CD4-positive, alpha-beta T cell treated with Interleukin-4 for 1 hour (primary cell): ENCODE measurements at places on chromosomes 16 and 17.

- no peak for DNase-seq
These were observed 10.7 kb upstream of the SLC16A5 start for GRCh38 chr17:75077072-75077495.

DNA sequence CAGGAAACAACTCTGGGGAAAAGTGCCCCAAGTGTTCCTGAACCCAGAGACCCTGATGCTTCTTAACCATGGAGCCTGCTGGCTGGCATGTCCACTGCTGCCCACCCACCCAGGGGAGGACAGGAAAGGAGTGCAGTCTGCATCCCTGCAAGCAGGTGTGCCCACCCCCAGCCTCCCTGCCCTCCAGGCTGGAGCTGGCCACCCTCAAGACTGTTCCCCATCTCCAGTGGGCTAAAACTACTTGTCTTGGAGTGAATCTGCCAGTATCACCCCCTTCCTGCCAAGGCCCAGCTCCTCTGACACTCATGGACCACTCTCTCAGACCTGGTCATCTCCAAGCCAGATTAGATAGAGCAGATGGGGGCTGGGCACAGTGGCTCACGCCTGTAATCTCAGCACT, 29.8 kb downstream of the ARHGAP27 start:
- DNase-seq: no peak

DNA sequence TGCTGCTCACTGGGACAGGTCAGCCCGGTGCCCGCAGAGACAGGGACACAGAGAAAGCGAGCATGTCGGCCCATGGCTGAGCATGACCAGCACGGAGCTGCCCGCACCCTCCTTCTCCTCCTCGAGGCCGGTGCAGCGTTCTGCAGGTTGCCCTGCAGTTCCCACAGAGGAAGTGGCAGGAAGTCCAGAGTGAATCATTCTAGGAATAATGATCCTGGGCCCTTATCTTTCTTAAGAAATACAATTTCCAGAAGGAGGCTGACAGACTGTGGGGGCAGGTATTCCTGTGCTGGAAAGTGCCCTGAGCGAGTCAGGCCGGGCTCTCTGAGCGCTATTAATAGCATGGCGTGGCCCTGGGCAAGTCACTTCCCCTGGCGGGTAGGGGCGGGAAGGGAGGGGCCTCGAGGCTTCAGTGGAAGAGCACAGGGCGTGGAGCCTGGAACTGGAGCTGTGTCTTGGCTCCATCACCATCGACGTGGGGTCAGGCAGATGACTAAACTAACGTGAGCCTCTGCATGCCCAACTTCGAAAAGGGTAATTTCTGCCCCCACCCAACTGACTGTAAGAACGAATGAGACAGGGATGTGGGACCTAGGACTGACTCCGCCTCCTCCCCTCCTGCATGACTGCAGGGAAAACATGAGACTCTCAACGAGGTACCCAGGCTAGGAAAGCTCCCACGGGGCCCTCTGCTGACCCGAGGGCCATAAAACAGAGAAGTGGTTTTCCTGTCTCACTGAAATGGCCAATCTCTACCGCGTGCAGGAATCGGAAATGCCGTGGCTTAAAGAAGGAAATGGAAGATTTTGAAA, 9.8 kb downstream of the TMEM204 start:
- DNase-seq: peak; percentile 44

DNA sequence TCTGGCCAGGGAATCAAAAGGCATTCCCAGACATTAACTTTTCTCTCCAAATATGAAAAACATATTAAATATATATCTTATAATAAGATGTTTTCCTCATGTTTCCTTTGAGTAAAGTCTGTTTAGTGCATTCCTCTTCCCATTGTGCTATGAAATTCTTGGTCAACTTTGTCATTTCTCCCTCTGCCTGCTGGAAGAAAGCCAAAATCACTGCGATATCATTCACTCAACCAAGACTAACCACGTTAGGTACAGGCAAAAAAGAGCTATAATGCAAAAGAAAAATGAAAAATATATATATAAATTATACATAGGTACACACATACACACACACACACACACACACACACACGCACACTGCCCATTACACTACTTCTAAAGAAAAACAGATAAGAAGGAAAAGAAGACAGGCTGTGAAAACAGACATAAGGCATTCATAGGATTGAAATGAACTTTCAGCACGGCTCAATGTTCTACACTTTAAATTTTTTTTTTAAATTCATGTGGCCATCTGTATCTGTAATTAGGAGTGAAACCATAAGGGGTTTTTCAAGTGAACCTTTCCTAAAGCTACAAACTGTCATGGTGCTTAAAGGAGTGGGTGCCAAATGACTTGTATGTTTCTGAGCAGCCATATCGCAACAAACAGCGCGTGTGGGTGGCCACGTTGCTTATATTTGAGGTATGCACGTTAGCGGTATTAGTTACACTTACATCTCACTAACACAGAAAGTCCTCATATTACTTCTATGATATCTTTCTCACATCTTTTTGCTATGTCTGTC, 71.6 kb upstream of the PSMD7 start:
- DNase-seq: no peak

DNA sequence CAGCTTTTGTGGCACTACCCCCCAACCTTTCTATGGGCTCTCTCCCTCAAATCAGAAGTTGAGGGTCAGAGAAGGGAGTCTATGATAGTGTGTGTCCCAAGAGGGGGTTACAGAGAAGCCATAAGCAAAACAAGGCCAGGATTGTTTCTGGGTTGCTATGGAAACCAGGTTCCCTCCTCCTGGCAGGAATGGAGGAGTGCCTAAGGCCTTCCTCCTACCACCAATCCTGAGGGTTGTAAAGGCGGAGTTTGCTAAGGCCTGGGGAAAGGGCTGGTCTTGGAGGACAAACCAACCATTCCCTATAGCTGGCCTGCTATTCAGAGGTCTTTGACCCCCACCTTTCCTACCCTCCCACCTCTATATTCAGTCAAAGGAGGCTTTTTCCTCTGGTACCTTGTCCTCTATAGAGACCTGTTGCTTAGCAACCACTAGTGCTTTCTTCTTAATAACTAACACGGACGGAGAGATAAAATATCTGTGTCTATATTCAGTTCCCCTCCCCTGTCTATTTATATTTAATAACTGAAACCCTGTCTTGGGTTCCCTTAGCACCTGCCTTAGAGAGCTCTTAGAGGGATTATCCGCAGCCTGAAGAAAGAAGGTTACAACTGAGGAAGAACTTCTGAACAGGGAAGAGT, 43.4 kb downstream of the NEUROD2 start:
- no peak for DNase-seq

- DNase-seq: no peak
These were observed 411.4 kb upstream of the SOX9 start for GRCh38 chr17:71709271-71709890.

- DNase-seq: no peak
These were observed 45.2 kb downstream of the XPO6 start for GRCh38 chr16:28166394-28167208.

- DNase-seq: peak; percentile 80
These were observed 55.2 kb downstream of the ARSG start for GRCh38 chr17:68346448-68346847.

DNA sequence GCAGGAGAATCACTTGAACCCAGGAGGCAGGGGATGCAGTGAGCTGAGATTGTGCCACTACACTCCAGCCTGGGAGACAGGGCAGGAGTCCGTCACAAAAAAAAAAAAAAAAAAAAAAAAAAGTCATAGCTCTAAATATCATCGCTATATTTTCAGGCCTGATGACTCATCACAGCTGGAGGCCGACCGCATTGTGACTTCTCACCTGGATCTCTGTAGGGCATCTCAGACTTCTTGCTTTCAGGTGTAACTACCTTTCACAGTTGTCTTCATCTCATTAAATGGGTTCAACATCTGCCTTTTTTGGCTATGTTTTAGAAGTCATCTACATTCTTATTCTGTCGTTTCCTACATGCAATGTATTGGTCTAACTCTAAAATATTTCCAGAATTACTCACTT, 353.1 kb upstream of the MON1B start:
- DNase-seq: no peak

DNA sequence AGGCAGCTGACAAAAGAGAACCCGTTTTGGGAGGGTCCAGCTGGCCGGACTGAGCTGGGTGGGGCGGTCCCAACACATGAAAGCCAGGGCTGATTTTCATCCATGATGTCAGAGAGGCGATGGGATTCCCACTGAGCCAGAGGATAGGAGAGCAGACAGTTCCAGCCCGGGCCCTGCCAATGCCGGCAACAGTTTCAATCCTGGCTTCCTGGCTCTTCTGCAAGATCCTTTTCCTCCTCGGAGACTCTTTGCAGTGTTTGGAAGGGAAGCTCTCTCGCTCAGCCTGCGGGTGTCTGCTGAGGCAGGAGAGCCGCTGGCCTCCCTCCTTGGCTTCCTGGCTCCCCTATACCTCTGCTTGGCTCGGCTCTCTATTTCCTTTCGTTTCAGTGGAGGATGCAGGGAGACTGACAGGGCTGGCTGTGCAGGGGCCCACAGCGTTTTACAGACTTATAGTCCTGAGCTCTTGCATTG, 145.5 kb upstream of the SOX9 start:
- DNase-seq: no peak

GRCh38 chr16:49526860-49527365, 153.3 kb downstream of the C16orf78 start:
- DNase-seq: no peak

- DNase-seq: no peak
These were observed 14.6 kb downstream of the SREBF1 start for GRCh38 chr17:17822189-17822588.

- DNase-seq: no peak
These were observed 642 bp downstream of the MT1F start for GRCh38 chr16:56658327-56658875.

GRCh38 chr17:28507567-28508203, 1.5 kb downstream of the FOXN1 start:
- no peak for DNase-seq

- no peak for DNase-seq
These were observed 35.7 kb downstream of the ESRP2 start for GRCh38 chr16:68200088-68200783.

DNA sequence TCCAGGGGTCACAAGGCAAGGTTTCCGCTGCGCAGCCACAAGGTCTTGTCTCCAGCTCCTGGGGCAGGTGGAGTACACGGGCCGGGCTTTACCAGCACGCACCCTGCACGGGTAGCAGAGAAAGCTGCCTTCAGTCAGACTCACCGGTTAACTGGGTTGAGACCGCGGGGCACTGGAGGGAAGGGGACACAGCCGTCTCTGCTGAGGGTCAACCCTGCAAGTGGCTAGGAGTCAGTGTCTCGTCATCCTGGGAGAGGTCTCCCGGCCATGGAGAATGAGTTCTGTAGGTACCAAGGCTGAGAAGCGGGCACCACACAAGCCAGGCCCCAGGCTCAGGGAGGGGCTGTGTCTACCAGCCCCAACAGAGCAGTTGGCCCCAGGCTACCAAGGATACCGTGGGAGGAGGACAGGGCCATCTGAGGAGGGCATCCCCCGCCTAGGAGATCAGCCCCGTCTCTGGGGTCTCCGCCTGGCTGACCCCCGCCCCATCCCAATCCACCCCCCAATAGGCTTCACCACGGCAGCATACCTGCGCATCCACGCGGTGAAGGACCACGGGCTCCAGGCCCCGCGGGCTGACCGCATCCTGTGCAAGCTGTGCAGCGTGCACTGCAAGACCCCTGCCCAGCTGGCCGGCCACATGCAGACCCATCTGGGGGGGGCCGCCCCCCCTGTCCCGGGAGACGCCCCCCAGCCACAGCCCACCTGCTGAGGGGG, 2.8 kb upstream of the PRRT2 start:
- DNase-seq: no peak

GRCh38 chr16:50694206-50694605, 800 bp downstream of the NOD2 start:
- no peak for DNase-seq

- no peak for DNase-seq
These were observed 18.4 kb downstream of the SDR42E1 start for GRCh38 chr16:81992859-81993258.

- DNase-seq: no peak
These were observed 21.3 kb upstream of the CCDC182 start for GRCh38 chr17:57766318-57766943.

- DNase-seq: no peak
These were observed 3.1 kb downstream of the LMF1 start for GRCh38 chr16:967546-968295.
